Anterior cingulate cortex (tissue), 58 donors: ENCODE measurements at places on chromosomes 5 and 9.

- DNase-seq = no peak
Measured at GRCh38 chr5:1273745-1274144, 21.1 kb downstream of the TERT start.

DNA sequence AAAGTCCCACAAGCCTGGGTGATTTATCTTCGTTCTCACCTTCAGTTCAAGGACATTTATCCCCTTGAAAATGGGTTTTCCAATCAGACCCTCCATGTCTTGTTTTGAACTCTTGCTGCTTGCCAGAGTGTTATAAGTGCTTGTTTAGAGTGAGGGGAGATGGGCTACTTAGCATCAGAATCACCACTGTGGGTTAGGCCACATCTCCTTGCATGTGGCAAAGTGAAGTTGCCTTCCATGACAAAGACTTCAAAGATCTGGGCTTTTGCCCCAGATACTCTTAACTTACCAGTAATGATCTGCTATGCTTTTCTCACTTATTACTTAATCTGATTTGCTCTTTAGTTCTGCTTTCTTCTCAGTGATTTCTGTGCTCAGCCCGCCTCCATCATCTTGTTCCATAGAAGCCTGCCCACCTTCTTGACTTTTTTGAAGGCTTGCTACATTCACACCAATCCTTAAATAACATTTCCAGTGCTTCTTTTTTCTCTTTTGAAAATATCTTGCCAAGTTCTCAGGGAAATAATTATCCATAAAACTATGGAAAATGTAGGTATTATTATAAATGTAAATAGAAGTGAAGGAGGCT is 39.0 kb downstream of the GPR21 start:
- no peak for DNase-seq

DNA sequence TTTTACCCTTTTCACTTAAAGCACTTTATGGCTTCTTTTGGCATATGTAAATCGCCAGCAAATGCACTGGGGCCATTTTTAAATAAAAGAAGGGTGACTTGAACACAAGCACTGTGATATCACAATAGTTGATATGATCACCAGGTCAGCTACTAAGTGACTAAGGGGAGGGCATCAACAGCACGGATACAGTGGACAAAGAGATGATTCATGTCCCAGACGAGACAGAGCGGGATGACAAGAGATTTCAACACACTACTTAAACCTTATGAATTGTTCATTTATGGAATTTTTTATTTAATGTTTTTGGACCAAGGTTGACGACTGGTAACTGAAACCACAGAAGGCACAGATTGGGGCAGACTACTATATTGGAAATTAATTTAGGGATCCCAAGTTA is 54.1 kb downstream of the RORB start:
- DNase-seq = no peak

DNA sequence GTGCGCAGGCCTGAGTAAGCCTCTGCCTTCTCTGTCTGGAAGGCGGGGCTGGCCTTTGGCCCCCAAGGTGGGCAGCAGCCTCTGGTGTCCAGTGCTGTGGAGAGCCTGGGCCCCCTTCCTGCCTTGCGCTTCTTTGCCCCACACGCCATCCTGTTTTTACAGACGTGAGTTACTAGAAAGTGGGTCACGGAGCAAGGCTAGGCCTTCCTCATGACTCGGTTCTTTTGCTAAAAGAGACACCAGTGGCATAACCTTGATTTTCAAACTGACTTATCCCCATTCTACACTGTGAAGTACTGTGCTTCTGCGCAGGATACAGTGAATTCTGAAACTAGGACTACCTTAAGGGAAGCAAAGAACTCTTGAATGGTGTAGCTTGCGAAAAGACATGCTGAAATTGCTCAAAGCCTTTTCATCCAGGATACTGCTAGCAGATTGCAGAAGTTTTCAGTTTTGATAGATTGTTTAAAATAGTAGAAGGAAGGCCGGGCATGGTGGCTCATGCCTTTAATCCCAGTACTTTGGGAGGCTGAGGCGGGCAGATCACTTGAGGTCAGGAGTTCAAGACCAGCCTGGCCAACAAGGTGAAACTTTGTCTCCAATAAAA is 7.2 kb downstream of the ROPN1L start:
- DNase-seq = no peak

- no peak for DNase-seq
Measured at GRCh38 chr5:38921174-38921573, 75.4 kb downstream of the OSMR start.

DNA sequence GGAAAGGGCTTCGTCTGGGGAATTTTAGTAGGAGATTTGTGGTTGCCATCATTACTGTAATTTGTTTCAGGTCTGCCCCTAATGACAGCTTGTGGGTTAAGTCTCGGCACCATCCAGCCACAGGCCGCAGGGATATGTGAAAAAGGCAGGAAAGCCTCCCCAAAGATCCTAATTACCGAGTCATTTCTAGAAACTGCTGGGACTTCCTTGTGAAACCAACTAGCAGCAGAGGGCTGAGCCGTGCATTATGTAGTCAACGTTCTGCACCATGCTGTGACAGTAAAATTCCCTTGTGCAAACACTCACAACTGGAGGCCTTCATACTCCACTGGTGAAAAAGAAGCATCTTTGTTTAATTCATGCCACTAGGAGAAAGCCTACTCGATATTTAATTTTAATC is 230.3 kb downstream of the MPDZ start:
- DNase-seq = no peak

- DNase-seq = no peak
Measured at GRCh38 chr5:153276151-153276550, 214.3 kb upstream of the GRIA1 start.

DNA sequence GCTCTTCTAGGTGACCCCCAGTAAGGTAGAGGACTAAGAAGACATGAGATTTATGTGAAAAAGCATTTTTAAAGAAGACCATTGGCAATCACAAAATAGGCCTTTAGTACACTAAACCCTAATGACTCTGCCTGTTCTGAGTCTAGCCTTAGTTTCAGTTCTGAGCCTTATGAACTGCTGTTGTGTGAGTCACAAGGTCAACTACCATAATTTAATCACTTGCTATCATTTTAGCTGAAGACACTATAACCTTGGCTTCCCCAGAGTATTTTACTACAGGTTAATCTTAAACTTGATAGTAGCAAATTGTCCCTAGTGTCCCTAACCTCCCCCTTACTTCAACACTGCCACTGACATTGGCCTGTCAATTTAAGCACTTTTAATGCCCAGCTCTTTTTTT is 34.4 kb downstream of the APC start:
- no peak for DNase-seq

GRCh38 chr5:148559461-148559860 is 94.9 kb downstream of the HTR4 start:
- no peak for DNase-seq

DNA sequence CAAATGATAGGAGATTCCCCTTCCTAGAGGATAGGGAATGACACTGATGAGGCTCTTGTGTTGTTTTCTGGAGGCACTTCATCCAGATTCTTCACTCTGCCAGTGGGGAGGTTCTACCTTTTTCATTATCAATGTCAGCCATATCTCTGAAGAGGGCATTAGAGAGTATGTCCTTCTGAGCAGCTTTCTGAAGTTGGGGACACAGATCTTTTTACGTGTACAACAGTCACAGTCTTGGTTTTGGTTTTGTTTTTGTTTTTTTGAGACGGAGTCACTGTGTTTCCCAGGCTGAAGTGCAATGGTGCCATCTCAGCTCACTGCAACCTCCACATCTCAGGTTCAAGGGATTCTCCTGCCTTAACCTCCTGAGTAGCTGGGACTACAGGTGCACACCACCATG is 22.6 kb downstream of the CENPH start:
- no peak for DNase-seq

- no peak for DNase-seq
Measured at GRCh38 chr5:56908942-56909293, 478 bp upstream of the SETD9 start.

GRCh38 chr5:179767496-179768100 is 26.2 kb upstream of the LTC4S start:
- DNase-seq = no peak

- DNase-seq = no peak
Measured at GRCh38 chr5:58849921-58850667, 267.2 kb downstream of the RAB3C start.

DNA sequence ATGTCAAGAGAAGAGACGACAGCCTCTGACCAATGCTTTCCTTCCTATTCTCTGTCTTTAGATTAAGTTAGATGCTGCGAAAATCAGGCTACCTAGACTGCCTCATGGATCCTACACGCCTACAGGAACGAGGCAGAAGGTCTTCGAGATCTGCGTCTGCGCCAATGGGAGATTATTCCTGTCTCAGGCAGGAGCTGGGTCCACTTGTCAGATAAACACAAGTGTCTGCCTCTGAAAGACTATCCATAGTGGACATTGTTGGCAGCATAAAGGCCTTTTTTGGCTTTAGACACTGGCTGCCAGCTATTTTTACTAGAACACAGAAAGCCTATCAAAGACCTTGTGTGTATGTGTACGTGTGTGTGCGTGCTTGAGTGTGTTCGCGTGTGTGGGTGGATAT is 90.9 kb upstream of the PPP1R2B start:
- DNase-seq = no peak

GRCh38 chr5:153135411-153135810 is 355.1 kb upstream of the GRIA1 start:
- DNase-seq = no peak

- no peak for DNase-seq
Measured at GRCh38 chr9:8614926-8615440, 815.4 kb upstream of the DMAC1 start.

DNA sequence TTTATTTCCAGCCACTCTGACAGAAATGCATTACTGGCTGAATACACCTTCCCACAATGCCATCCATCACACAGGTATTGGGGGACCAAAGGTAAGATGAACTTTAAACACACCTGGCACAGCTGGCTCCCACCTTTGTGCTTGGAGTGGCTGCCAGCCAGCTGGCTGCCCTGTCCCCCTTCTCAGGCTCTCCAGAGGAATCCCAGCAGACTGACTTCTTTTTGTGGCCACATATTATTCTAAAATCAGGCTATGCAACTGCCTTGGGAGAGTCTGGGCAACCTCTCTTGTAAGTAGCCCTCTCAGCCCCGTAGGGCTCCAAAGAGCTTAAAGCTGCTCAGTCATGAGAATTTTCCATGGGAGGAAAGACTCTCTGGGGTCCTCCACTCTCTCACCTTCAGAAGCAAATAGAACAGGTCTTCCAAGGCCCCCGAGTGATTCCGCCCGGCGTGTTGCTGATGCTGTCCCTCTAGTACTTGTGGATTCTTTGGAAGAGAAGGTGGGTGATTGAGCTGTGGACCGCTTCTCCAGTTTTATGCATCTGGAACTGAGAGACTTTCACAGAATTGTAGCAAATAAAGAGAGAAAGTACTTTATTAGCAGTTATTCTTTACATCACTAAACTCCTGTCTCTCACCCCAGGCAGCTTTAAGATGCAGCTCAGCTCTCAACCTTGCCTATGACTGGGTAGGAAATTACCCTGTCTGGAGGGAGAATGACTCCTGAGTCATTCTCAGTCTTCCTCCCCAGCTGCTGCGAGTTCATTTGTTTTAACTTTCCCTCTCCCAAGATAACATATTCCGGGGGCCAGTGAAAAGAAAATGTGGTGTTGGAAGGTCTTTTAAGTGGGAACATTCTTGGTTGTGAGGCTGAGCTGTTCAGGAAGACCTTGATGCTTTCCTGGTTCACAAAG is 159.4 kb upstream of the PITX1 start:
- DNase-seq = no peak

DNA sequence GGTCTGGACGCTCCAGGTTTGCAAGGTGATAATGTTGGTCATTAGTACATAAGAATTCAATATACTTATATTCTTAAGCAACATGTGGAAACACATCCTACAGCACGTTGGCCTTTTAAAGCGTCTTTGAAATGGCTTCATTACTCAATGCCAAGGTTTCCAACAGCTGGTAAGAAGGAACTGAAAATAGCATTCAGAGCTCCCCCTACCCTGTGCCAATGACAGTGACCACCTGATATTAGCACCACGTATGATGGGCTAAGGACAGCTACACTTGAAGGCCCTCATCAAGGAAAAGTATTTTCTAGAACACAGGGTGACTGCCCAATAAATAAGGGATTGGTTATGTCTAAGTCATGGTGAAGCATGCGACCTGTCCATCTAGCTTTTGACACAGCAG is 9.9 kb downstream of the ZNF622 start:
- no peak for DNase-seq

DNA sequence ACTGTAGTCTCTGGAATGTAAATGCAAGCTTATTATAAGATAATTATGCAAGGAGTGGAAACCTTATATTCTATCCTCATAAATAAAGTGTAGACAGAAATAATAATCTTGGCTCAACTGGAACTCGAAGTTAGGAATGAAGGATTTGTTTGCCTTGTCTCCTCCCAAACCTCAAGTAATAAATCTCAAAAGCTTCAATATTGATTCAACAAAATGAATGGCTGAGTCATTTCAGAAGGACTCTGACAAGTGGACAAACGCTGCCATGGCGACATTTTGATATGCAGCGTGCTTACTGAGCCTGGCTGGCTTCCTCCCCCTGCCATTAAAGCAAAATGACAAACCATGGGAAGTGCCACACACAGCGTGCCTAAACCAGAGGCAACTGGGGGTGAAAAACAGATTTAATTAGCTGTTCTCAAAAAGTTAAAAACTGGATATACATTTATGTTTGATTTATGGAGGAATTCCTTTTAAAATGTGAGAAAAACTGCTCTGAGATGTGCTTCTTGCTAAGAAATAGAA is 10.5 kb upstream of the ADGRV1 start:
- DNase-seq = no peak

GRCh38 chr5:147530530-147531389 is 20.9 kb upstream of the DPYSL3 start:
- no peak for DNase-seq

GRCh38 chr9:114989600-114990410 is 59.4 kb upstream of the TNFSF8 start:
- no peak for DNase-seq

DNA sequence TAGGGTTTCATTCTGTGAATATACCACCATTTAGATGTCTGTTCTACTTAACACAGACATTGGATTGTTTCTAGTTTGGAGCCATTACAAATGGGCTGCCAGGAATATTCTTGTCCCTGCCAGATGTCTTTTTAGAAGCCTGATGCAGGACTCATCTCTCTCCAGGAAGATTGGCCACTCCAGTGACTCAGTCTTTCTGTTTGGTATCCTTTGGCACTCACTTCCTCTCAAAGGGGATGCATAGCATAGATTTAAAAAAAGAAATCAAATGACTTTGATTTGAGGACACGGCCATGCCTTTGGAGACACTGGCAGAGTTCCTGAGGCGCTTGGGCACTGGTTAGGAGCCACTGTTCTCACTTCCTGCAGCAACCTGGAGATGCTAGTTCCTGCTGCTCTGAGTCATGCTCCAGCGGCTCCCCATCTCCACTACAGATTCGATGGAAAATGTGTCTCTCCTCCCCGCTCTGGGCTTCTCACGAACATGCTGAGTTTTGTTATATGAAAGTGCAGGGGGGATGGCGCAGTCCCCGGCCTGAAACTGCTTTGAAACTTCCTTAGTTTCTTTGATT is 3.5 kb upstream of the ZNF366 start:
- peak; percentile 38 for DNase-seq

- DNase-seq = no peak
Measured at GRCh38 chr9:34658461-34658860, 4.0 kb downstream of the CCL27 start.

DNA sequence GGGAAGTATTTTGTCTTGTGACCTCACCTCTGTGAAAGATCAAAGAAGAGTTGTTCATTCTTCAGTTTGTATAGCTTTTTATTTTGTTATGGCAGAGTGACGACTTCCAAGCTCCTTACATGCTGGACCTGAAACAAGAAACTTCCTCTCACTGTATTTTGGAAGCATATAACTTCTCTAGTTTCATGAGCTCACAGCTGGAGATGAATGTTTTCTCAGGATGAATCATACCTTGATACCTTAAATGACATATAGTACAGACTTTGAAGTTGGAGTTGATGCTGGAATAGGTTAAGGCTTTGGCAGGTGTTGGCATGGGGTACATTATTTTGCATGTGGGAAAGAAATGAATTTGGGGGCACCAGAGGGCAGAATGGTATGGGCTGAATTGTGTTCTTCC is 112.5 kb downstream of the SLC25A46 start:
- no peak for DNase-seq
